Right hindlimb (tissue), 1 donor: ENCODE measurements at places on chromosomes 1 and 21.

- peak; percentile 86 for DNase-seq
Measured at GRCh38 chr1:43565600-43566360, 35.1 kb downstream of the PTPRF start.

DNA sequence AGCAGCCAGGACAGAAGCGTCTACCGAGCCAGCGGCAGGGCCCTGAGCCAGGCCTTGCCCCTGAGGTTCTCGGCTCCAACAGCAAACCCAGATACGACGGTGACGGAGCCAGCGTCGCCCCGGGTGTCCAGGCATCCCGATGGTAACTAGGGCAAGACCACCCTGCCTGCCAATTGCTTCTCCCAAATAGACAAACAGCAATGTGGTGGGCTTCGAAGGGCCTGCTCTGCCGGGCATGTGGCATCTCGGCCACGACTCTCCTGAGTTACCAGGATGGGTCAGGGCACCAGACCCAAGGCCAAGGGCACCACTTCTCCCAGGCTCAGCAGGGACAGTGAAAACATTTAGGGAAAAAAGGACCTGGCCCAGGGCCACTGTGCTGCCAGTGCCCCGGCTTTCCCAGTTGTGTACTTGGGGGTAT is 3.2 kb upstream of the ACTRT2 start:
- no peak for DNase-seq

- DNase-seq = no peak
Measured at GRCh38 chr1:4718071-4718470, 63.7 kb downstream of the AJAP1 start.

- no peak for DNase-seq
Measured at GRCh38 chr1:150995896-150996295, 10.8 kb downstream of the MINDY1 start.

DNA sequence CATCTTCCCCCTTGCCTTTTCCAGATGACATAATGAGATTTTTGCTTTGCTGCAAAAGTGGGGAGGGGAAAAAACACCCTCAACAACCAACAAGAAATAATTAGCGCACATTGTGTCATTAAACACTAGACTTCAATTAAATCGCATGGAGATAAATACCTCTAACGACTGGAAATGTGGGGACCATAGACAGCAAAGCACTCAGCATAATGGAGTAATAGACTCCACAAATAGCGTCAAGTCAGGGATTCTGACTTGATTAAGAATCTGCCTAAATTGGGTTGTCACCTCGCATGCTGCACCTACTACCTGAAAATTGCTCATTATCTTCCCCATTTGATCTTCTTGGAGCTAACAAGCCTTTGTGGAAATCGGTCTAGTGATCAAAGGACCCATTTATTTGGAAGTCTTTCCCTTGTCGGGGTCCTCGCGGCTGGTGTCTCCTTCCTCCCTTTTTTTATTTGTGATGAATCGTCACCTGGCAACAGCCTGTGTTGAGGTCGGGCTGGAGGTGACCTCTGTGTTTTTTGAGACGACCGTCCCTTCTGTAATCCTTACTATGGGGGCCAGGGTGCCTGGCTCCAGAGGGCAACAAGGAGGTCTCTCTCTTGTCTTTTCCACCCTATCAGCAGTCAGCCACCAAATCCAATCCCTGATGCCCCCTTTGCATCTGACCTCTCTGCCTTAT is 75.3 kb upstream of the IGSF21 start:
- DNase-seq = no peak

- no peak for DNase-seq
Measured at GRCh38 chr1:83960669-83961277, 38.2 kb downstream of the TTLL7 start.

DNA sequence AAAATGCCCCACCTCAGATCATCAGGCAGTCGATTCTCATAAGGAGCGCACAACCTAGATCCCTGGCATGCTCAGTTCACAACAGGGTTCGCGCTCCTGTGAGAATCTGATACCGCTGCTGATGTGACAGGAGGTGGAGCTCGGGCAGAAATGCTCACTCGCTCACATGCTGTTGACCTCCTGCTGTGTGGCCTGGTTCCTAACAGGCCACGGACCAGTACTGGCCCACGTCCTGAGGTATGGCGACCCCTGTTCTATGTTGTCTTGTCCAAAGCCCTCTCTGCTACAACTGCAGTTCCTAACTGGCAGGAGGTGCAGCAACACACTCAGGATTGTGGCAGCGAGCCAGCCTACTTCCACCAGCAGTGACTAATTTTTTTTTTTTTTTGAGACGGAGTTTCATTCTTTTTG is 70.6 kb downstream of the CLSTN1 start:
- DNase-seq = no peak

GRCh38 chr21:33197496-33197895 is 32.2 kb upstream of the IFNAR2 start:
- no peak for DNase-seq

- DNase-seq = peak; percentile 83
Measured at GRCh38 chr1:39105061-39105840, 79.1 kb downstream of the NDUFS5 start.

DNA sequence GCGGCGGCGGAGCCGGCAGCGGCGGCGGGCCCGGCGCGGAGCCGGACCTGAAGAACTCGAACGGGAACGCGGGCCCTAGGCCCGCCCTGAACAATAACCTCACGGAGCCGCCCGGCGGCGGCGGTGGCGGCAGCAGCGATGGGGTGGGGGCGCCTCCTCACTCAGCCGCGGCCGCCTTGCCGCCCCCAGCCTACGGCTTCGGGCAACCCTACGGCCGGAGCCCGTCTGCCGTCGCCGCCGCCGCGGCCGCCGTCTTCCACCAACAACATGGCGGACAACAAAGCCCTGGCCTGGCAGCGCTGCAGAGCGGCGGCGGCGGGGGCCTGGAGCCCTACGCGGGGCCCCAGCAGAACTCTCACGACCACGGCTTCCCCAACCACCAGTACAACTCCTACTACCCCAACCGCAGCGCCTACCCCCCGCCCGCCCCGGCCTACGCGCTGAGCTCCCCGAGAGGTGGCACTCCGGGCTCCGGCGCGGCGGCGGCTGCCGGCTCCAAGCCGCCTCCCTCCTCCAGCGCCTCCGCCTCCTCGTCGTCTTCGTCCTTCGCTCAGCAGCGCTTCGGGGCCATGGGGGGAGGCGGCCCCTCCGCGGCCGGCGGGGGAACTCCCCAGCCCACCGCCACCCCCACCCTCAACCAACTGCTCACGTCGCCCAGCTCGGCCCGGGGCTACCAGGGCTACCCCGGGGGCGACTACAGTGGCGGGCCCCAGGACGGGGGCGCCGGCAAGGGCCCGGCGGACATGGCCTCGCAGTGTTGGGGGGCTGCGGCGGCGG is 1.0 kb downstream of the ARID1A start:
- peak; percentile 46 for DNase-seq

GRCh38 chr1:68143633-68144032 is 88.7 kb downstream of the WLS start:
- DNase-seq = no peak

- DNase-seq = no peak
Measured at GRCh38 chr1:150780510-150780909, 14.9 kb upstream of the CTSS start.

- DNase-seq = no peak
Measured at GRCh38 chr1:39216771-39217170, 12.3 kb downstream of the MACF1 start.

GRCh38 chr1:51919684-51920083 is 41.2 kb upstream of the NRDC start:
- no peak for DNase-seq

GRCh38 chr1:29546496-29546895 is 310.2 kb downstream of the PTPRU start:
- DNase-seq = no peak

DNA sequence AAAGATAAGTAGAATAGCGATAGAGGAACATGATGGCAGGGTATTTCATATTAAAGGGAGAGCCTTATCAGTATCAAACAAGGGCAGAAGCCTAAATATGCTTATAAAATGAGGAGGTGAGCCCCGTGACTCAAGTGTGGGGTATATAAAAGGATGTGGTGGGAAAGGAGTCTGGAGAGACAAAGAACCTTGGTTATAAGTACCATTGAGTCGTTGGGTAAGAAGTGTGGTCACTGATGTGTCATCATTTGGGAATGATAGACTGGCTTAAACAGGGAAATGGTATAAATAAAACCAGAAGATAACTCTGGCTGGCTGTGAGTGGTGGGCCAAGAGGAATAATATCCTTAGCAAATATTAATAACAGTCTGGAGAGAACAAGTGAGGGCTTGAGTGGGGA is 10.9 kb upstream of the CD5L start:
- DNase-seq = no peak

- no peak for DNase-seq
Measured at GRCh38 chr1:86618358-86618757, 71.5 kb downstream of the CLCA4 start.

GRCh38 chr1:167467126-167467710 is 51.1 kb downstream of the CD247 start:
- no peak for DNase-seq

DNA sequence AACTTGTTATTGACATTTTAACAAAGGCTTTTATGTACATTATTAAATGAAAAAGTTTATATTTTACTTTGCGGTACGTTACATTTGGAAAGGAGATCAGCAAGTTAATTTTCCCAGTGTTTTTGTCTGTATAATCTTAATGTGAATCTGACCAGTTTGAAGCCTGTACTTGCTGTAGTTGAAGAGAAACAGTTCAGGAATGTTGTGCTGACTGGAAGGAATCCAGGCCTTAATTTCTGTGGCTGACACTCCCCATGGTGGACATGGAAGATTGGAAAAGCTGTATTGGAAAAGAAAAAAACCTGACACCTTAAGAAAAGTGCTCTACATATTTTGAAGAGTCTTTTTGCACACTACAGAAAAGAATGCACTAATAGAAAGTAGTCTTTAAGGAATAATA is 15.5 kb downstream of the LEPR start:
- peak; percentile 46 for DNase-seq

- no peak for DNase-seq
Measured at GRCh38 chr21:21806711-21807597, 808.7 kb downstream of the NCAM2 start.

DNA sequence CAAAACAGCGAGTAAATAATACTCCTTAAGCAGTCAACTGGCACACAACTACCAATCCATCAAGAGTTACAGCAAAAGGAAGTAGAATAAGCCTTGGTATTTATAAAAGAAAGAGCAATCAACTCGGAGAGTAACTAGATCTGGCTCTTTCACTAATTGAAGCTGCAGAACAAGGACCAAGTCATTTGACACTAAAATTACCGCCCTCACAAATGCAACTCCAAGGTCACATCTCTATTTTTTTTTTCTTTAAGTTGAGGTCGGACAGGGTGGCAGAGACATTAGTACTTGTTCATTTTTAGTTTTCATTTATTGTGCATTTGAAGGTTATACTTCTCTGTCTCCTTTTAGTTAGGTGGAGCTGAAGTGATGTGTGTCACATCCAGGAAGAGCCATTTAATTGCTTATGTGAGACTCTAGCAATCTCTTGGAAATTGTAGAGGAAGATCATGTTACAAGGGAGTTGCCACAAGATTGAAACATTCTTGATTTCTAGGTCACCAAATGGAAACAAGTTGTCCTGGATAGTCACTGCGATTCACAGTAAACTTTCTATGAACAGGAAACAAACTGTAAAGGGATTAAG is 138.1 kb upstream of the ADAMTS5 start:
- no peak for DNase-seq

DNA sequence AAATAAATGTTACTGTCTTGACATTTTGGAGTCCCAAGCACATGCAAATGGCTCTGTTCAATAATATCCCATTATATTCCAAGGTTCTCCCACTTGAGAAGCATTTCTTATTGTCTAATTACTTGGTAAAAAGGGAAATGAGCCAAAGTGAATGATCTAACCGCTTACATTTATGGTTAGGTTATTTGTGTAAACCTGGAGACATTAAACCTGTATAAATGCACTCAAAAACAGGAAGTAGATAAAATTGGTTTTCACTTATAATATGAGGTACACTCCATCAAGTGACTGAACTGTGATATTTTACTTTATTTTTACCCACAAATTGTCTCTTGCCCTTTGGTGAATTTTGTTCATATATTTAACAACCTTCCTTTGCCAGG is 26.8 kb downstream of the KIF1B start:
- no peak for DNase-seq

GRCh38 chr21:22691658-22692057 is 1693.4 kb downstream of the NCAM2 start:
- DNase-seq = no peak

DNA sequence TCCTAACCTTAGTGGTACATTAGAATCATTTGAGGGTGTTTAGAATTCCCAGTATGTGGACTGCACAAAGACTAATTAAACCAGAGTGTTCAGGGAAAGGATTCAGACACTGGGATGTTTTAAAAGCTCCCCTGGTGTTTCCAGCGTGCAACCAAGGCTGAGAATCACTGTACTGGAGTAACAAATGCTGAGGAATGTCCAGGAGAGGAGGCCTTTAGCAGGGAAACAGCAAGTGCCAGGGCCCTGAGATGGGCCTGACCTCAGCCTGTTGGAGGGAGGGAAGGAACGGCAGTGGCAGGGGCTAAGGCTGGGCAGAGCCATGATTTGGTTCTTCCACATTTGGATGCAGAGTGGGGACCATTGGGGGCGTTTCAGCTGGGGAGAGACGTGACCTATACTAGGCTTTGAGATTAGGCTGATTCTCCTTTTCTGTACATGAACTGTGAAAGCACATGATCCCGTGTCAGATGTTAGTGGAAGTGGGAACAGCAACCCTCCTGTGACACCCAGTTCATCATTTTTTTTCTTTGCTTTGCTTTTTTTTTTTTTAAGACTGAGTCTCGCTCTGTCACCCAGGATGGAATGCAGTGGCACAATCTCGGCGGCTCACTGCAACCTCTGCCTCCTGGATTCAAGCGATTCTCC is 49.3 kb downstream of the KANK4 start:
- no peak for DNase-seq

- no peak for DNase-seq
Measured at GRCh38 chr1:66505671-66506392, 28.1 kb upstream of the SGIP1 start.

DNA sequence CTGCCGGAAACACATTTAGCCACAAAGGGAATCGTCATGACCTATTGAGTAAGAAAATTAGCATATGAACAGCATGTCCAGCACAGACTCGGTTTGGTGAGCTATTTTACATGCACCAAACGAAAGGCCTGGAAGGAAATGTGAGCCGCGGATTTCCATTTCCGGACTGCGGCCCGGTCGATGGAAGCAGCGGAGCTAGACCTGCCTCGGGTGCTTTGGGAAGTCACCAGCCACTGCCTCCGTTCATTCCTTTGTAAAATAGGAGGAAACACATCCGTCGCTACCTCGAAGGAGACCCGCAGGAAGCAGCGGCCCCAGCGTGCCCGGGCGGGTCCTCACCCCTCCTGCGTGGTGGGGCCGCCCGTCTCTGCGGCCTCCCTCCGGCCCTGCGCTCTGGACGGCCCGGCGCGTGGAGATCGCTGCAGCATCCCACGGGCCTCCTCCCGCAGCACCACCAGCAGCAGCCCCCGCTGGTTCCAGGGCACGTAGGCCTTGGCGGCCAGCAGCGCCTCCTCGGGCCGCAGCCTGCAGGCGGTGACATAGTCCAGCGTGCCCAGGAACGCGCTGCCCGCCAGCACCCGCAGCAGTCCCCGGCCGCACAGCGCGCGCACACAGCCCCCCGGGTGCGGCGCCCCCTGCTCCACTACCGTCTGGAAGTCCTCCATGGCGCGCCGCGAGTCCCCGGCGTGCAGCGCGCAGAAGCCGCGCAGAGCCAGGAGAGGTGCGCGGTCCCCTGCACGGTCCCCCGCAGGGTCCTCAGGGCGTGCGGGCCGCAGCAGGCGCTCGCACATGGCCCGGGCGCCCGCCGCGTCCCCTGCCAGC is 12.1 kb downstream of the TTC34 start:
- DNase-seq = peak; percentile 10

- DNase-seq = no peak
Measured at GRCh38 chr1:185398022-185398421, 81.0 kb upstream of the IVNS1ABP start.
